Body of pancreas (tissue), 4 donors: ENCODE measurements at places on chromosomes 12 and 14. TPM values are rescaled to one million over a fixed set of nuclear protein-coding genes. Genes with fewer than 3 reads are reported as not detected.

The GLIPR1L1 gene
- total RNA-seq, result not detected

The BMP4 gene
- total RNA-seq, result 5.9 TPM

- no peak overlapping the region for H3K4me3 ChIP-seq
- no peak overlapping the region for H3K27ac ChIP-seq
- no peaks in the 10 kb centered on the region for H3K4me1 ChIP-seq
- H3K27me3 ChIP-seq, result no peaks in the 10 kb centered on the region
- no peaks in the 10 kb centered on the region for H3K36me3 ChIP-seq
Observed at GRCh38 chr14:44029933-44030332, 477.1 kb downstream of the FSCB start.

GRCh38 chr12:129483111-129483893, 420.5 kb downstream of the TMEM132D start:
- no peaks in the 10 kb centered on the region for H3K4me1 ChIP-seq
- no peak overlapping the region for H3K27ac ChIP-seq
- no peak for DNase-seq

- peaks cover 3% of the 10 kb centered on the region for H3K4me1 ChIP-seq
- no peak for DNase-seq
- no peak overlapping the region for H3K27ac ChIP-seq
- no peaks in the 10 kb centered on the region for H3K27me3 ChIP-seq
Observed at GRCh38 chr12:93447555-93448290, 6.0 kb upstream of the UBE2N start.

DNA sequence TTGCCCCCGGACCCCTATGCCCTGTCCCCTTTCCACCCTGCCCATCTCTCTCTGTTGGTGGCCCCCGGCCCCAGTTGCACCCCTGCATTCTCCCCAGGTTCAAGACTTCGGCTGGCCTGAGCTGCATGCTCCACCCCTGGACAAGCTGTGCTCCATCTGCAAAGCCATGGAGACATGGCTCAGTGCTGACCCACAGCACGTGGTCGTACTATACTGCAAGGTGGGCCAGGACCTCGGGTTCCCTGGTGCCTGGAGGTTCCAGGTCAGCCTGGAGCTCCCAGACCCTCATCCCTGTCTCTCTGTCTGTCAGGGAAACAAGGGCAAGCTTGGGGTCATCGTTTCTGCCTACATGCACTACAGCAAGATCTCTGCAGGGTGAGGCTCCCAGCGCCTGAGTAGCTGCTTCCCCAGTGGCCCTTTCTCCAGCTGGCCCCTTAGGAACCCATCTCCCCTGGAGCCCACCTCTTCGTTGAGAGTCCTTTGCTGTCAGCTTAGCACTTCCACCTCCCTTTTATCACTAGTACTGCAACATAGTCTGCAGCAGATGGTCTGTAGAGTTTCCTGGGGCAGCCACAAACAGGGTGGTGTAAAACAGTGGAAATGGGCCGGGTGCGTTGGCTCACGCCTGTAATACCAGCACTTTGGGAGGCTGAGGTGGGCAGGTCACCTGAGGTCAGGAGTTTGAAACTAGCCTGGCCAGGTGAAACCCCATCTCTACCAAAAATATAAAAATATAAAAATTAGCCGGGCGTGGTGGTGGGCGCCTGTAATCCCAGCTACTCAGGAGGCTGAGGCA, 5.8 kb downstream of the TNS2 start:
- H3K36me3 ChIP-seq, result no peaks in the 10 kb centered on the region
- H3K27me3 ChIP-seq, result no peaks in the 10 kb centered on the region
- H3K4me1 ChIP-seq, result peaks cover 58% of the 10 kb centered on the region
- no peak for DNase-seq
- no peak overlapping the region for H3K4me3 ChIP-seq

The LPAR5 gene
- total RNA-seq, result 0.66 TPM

- DNase-seq, result no peak
- H3K27me3 ChIP-seq, result no peaks in the 10 kb centered on the region
- H3K4me3 ChIP-seq, result no peak overlapping the region
- no peaks in the 10 kb centered on the region for H3K4me1 ChIP-seq
- no peak overlapping the region for H3K27ac ChIP-seq
- H3K36me3 ChIP-seq, result no peaks in the 10 kb centered on the region
Observed at GRCh38 chr14:96126339-96126782, 78.3 kb upstream of the BDKRB2 start.

The HNF1A gene
- total RNA-seq, result 13.2 TPM

The PLEKHG7 gene
- total RNA-seq, result 1.6 TPM

- no peak for DNase-seq
- H3K4me3 ChIP-seq, result no peak overlapping the region
- no peaks in the 10 kb centered on the region for H3K27me3 ChIP-seq
- H3K36me3 ChIP-seq, result no peaks in the 10 kb centered on the region
Observed at GRCh38 chr14:21267431-21267845, 1.8 kb downstream of the HNRNPC start.

DNA sequence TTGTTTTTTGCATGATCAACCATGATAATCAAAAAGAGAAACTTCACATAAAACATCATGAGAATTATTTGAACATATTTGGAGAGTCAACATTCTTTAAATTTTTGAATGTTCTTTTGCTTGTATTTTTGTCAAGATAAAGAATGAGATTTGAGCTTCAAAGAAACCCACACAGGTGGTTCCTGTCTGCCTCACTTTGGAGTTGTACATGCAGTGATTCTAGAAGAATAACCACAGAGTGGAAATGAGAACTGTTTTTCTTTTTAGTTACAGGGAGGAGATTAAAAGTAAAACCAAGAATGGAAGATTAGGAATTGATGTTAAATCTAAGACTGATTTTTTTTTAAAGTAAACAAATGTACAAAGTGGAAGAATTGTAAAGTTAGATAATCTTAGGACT, 2.3 kb upstream of the ZNF705A start:
- H3K27me3 ChIP-seq, result no peaks in the 10 kb centered on the region
- H3K27ac ChIP-seq, result no peak overlapping the region
- no peak overlapping the region for H3K4me3 ChIP-seq
- H3K36me3 ChIP-seq, result no peaks in the 10 kb centered on the region
- no peak for DNase-seq

The CDKN3 gene
- not detected for total RNA-seq
